Right atrium auricular region (tissue), 2 donors: ENCODE measurements at places on chromosomes 3 and 15.

DNA sequence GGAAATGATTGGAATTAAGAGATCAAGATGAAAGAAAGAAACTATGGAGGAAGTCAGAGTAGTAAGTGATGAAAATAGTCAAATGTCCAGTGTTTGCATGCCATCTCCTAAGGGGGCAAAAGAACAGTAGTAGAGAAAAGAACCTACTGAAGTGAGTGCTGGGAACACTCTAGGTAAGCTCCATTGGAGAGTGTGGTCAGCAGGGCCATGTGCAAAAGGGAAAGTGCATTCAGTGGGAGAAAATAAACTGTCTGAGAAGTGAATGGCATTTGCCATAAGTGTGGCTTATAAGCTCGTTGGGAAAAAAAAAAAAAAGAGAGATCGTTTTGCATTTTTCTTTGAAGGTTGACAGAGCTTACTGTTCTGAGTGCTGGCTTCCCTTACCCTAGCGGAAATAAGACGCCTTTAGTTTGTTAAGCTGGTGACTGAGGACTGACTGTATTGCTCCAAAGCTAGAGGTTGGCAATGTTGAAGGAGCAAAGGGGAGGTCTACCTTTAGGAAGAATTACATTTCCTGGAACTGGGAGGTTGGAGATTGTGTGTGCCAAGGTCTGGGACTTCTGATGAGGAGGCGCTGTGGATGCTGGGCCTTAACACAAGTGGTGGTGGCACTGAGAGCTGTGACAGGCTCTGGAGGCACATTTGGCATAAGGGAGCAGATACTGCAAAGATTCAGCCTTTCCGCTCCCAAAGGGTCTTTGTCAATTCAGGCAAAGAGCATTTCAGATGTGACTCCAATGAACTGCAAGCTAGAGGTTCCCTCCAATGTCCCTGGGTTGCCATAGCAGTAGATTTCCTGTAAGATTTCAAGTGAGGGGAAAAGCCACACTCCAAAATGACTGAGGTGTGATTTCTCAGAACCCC, 287.8 kb upstream of the SATB1 start:
- H3K4me3 ChIP-seq: no peak overlapping the region
- H3K27me3 ChIP-seq: no peaks in the 10 kb centered on the region

GRCh38 chr15:56886932-56887781, 31.3 kb upstream of the TCF12 start:
- H3K4me3 ChIP-seq: peak overlapping the region; percentile 66
- no peaks in the 10 kb centered on the region for H3K4me1 ChIP-seq
- H3K27me3 ChIP-seq: no peaks in the 10 kb centered on the region

- H3K4me3 ChIP-seq: no peak overlapping the region
- DNase-seq: no peak
- no peaks in the 10 kb centered on the region for H3K4me1 ChIP-seq
- H3K27me3 ChIP-seq: no peaks in the 10 kb centered on the region
Observed at GRCh38 chr3:37219266-37219665, 44.9 kb upstream of the LRRFIP2 start.

DNA sequence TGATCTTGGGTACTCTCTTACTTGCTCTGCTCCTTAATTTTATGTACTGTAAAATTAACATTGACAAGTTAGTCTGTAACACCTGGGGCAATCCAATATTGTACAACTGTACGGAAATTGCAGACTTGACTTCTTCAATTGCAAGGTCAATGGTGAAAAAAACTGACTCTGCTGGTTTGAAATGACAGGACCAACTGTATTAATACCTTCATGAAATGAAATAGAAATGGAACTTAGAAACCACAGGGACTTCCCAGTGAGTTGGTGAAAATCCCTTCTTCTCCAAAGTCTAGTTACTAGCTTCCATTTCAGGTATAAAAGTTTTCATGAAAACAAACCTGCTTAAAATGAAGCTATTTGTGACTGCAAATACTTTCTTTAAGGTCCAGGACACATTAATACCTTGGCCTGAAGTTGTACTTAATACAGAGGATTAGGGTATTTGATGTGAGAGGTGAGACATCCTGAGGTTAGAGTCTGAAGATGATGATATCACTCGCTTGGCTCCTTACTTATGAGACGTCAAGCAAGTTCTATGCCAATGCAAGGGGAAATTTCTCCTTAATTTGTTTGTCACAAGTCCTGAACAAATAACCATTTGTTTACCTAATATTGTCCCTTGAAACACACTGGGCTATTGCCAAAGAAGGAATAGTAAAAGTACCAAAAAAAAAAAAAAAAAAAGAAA, 226.2 kb upstream of the TP63 start:
- no peaks in the 10 kb centered on the region for H3K36me3 ChIP-seq
- no peaks in the 10 kb centered on the region for H3K27me3 ChIP-seq
- no peaks in the 10 kb centered on the region for H3K4me1 ChIP-seq
- DNase-seq: no peak

DNA sequence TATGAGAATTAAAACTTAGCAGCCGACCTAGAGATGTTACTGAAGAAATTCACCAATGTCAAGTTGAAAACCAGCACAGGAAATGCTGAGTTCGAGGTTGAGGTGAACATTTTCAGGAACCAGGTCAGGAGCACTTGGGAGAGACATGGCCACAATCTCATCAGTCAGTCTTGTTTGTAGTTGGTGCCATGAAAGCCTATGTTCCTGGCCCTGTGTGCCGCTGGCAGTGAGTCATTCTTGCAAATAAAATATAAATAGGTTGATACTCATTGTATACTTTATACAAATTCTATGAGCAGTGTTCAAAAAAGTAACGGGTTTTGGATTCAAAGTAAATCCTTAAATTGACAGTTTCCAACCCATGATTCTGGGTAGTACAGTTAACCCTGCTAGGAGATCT, 1.5 kb upstream of the FSIP1 start:
- H3K36me3 ChIP-seq: no peaks in the 10 kb centered on the region
- H3K4me3 ChIP-seq: no peak overlapping the region
- H3K27me3 ChIP-seq: no peaks in the 10 kb centered on the region
- peak overlapping the region; percentile 83 for H3K27ac ChIP-seq
- no peak for DNase-seq

- H3K27ac ChIP-seq: no peak overlapping the region
- no peak for DNase-seq
- H3K27me3 ChIP-seq: no peaks in the 10 kb centered on the region
- no peaks in the 10 kb centered on the region for H3K4me1 ChIP-seq
- H3K4me3 ChIP-seq: no peak overlapping the region
Observed at GRCh38 chr15:25879438-25879837, 16.3 kb upstream of the ATP10A start.

- no peak for DNase-seq
- H3K36me3 ChIP-seq: no peaks in the 10 kb centered on the region
- no peak overlapping the region for H3K4me3 ChIP-seq
Observed at GRCh38 chr15:45287390-45287956, 35.4 kb downstream of the SLC28A2 start.

- H3K27ac ChIP-seq: no peak overlapping the region
- H3K27me3 ChIP-seq: no peaks in the 10 kb centered on the region
- no peak overlapping the region for H3K4me3 ChIP-seq
- no peaks in the 10 kb centered on the region for H3K36me3 ChIP-seq
Observed at GRCh38 chr15:66555685-66556084, 10.1 kb downstream of the LCTL start.

DNA sequence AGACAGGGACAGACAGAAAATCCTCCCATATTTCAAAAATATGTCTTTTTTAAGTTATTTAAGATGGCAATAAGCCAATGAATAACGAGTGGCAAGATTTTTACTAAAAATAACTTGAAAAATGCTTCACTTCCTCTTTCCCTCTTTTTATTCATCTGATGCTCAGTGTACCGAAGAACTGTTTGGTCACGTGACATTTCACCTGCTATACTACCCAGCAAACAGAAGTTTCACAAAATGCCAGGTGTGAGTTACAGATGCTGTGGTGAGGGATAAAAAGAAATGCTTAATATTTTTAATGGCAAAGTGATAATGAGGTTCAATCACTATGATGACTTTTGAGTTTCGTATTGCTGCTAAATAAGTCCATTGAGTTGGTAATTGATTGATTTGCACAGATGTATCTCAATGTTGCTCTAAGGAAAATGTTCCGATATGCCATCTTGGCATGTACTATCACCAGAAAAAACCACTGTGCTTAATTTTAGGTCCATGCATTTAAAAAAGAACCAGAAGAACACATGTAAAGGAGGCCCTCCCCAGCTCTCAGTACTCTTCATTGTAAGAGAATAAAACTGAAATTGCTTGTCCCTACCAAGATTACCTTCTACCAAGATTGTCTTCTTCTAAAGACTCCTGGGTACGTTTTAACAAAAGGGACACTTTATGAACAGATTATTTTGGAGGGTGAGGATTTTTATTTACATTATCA, 26.0 kb upstream of the SEC62 start:
- H3K27ac ChIP-seq: no peak overlapping the region
- no peak for DNase-seq
- H3K36me3 ChIP-seq: no peaks in the 10 kb centered on the region
- H3K4me3 ChIP-seq: no peak overlapping the region

GRCh38 chr3:127518456-127519081, 72.0 kb downstream of the TPRA1 start:
- H3K36me3 ChIP-seq: no peaks in the 10 kb centered on the region
- DNase-seq: no peak
- H3K4me1 ChIP-seq: no peaks in the 10 kb centered on the region
- H3K4me3 ChIP-seq: no peak overlapping the region
- no peak overlapping the region for H3K27ac ChIP-seq

- peaks cover 12% of the 10 kb centered on the region for H3K36me3 ChIP-seq
- H3K27ac ChIP-seq: peak within 1 kb of the TSS; percentile 80
- H3K4me3 ChIP-seq: peak within 1 kb of the TSS; percentile 47
- H3K4me1 ChIP-seq: no peaks in the 10 kb centered on the region
- no peaks in the 10 kb centered on the region for H3K27me3 ChIP-seq
- peak; percentile 84 for DNase-seq
Observed at GRCh38 chr3:58536501-58537411, at the start of gene ACOX2. ACOX2 (minus strand) TSS chr3:58537190; CDS start chr3:58535106, 2,084 bp downstream.

DNA sequence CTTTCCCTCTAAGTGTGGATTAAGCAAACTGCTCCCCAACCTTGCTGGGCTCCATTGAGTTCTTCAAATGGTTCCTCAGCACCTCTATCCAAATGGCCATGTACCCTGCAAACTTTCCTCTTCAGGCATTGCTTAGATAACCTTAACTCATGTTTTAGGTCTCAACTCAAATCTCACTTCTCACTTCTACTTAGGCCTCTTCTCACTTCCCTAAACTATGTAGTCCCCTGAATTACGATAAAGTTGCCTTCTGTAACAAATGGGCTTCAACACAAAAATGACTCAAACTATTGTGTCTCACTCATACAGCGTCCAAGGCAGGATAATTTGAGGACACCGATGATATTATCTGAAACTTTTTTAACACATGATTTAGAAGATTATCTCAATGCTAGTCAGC, 62.4 kb upstream of the STAC start:
- no peaks in the 10 kb centered on the region for H3K27me3 ChIP-seq
- H3K4me1 ChIP-seq: no peaks in the 10 kb centered on the region
- DNase-seq: no peak
- H3K4me3 ChIP-seq: no peak overlapping the region
- no peaks in the 10 kb centered on the region for H3K36me3 ChIP-seq

DNA sequence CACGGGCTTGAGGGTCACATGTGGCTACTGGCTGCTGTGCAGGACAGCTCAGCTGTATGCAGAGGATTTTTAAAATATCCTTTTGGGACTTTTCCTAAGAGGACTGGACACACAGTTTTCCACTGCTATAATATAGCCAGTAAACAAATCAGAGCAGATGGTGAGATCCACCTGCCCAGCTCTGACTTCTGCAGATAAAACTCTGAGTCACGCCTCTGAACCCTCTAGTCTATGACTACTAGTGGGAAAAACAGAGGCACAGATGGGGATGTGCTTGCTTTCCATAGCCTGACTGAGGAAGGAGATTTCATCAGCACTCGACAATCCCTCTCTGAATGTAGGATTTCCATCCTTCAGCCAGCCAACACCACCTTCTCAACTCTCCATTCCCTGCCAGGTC, 45.1 kb downstream of the COLQ start:
- no peaks in the 10 kb centered on the region for H3K36me3 ChIP-seq
- H3K27me3 ChIP-seq: no peaks in the 10 kb centered on the region
- no peak overlapping the region for H3K27ac ChIP-seq
- no peak overlapping the region for H3K4me3 ChIP-seq
- peaks cover 29% of the 10 kb centered on the region for H3K4me1 ChIP-seq
